ENCODE measurements at places on chromosomes 2 and 18.

DNA sequence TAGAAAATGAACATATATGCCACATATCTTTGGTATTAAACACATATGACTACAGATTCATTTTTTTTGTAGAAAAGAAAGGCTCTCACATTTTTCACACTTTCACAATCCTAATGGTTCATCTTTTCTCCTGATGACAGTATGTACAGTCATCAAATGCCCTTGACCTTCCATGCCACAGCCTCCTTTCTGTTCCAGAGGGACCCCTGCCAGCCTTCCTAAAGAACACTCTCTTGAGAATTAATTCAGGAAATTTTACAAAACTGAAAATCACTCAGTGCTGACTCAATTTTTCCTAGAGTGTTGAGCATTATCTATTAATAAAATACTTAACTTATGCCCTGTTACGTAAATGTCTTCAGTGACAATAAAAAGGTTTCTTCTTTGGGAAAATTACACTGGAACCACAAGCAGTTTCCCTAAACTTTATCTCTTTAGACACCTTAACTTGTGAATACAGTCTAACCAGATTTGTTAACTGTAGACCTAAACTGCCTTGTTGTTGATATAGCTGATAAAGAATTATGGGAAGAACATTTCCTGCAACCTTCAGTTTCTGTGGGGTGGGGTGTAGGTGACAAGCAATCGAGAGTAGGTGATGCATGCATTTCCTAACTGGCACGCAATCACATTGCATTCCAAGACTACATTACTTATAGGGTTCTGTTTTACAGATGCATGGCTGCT lies 15.3 kb upstream of the ACOXL start:
- DNase-seq = no peak

DNA sequence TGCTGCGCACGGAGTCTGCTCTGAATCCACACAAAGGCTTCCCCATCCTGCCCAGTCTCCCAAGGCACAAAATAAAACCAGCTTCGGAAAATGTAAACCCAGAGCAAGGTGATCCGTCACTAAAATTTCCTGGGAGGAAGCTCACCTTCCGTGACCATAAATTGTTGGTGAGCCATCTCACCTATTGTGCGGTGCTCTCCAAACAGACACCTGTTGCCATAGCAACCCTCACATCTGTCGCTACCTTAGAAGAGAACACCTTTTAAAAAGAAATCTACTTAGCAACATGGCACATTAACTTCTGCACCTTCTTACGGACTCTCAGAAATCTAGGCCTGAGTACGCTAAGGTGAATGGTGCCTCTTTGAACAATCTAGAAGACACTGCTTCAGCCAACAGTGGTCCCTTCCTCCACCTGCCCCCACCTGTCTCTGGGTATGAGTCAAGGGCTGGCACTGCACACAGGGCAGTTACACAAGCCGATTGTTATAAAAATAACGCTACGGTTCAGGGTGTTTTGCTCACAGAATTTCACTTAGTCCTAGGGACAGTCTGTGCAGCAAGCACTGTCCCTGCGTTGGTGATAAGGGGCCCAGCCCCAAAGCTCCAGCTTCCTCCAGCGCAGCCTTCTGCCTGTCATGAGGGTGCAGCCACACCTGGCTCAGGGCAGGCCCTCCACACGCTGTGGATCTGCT lies 114.9 kb upstream of the ID2 start:
- no peak for DNase-seq

- no peak for DNase-seq
These were observed 62.7 kb downstream of the ASAP2 start for GRCh38 chr2:9269295-9269694.

DNA sequence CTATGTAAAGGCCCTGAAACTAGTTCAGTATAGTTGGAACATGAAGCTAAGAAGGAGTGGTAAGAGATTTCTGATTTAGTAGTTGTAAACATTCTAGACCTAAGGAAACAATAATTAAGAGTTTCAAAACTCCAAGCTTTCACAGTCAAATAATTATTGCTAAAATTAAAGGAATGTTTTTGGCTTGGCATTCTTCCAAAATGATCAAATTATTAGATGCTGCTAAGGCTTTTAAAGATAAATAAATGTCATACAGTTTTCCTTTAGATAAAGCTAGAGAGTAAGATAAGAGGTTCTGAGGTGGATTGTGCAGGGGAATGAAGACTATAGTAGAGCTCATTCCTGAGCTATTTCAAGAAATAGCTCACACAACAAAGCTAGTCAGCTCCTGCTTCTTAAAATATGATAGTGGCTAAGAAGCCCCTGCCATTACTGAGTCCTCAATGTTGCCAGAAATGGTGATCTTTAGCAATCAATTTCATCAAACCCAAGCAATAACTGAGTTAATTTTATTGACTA lies 45.3 kb downstream of the ZC3H15 start:
- no peak for DNase-seq

DNA sequence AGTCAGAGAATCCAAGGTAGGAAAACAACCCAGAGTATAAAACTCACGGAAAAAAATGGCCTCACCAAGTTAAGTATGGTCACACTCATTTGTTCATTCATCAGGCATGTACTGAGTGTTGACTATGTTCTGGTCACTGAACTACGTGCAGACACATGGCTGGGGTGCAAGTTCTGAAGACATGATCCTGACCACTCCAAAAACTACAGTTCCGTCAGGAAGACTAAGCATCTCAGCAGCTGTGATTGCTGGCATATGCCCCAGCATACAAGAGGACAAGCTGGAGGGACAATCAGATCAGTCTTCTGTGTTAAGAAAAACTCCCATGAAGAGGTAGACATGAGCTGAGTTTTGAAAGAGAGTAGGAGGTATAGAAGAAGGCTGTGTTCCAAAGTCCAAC lies 72.8 kb downstream of the TCF4 start:
- no peak for DNase-seq

DNA sequence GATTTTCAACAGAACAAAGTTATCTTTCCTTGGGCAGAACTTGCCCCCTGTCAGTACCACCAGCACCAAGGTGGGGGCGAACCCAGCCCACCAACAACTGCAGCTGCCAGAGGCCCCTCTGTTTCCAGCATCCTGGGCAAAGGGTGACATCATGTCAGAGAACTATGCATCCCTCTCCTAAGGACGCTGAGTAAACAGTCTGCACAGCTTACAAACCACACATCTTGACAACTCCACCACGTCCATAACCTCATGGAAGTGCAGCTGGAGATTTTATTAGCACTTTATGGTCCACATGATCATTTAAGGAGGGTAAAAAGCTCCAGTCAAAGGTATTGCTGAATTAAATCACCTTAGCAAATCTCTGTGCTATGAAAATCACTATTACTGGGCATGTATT lies 40.4 kb downstream of the PIEZO2 start:
- DNase-seq = no peak

- DNase-seq = no peak
These were observed 14.4 kb upstream of the IGFBP2 start for GRCh38 chr2:216618785-216619184.

- DNase-seq = no peak
These were observed 31.2 kb upstream of the CDKL4 start for GRCh38 chr2:39275016-39275415.

DNA sequence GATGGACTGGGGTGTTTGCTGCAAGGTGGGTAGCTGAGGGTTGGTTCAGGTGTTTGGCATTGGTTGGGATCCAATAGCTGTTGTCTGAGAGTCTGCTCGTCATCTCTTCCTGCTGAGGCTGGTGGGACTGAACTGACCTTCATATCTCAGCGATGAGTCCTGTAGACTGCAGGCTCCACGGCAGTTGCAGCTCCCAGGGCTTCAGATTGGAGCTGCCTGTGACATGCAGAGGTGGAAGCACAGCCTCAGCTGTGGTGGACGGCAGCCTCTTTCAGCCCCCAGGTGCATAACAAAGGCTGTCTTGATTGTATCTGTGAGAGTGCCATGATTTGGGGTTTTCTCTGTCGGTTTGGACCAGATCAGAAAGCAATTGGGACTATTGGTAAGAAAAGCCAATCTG lies 3.9 kb upstream of the IL1R2 start:
- no peak for DNase-seq

DNA sequence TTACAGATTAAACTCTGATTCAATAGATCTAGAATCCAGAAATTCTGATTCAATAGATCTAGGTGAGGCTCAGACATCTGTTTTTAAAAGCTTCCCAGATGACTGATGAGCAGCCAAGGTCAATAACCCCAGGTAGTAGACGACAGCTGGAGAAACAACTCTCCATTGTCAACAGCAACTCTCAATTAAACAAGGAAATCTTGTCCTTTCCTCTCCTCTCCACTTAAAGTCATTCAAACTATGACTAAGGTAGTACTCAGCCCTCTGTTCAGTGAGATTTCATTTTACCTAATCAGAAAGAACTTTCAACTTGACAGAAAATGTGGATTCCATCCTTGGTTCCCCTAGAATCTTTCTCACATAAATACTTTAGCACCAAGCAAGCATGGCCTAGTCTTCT lies 94.6 kb upstream of the SCG2 start:
- DNase-seq = no peak

GRCh38 chr2:39919511-39920306 lies 140.7 kb upstream of the THUMPD2 start:
- no peak for DNase-seq

GRCh38 chr2:233147829-233148167 lies 87.7 kb downstream of the INPP5D start:
- DNase-seq = no peak

DNA sequence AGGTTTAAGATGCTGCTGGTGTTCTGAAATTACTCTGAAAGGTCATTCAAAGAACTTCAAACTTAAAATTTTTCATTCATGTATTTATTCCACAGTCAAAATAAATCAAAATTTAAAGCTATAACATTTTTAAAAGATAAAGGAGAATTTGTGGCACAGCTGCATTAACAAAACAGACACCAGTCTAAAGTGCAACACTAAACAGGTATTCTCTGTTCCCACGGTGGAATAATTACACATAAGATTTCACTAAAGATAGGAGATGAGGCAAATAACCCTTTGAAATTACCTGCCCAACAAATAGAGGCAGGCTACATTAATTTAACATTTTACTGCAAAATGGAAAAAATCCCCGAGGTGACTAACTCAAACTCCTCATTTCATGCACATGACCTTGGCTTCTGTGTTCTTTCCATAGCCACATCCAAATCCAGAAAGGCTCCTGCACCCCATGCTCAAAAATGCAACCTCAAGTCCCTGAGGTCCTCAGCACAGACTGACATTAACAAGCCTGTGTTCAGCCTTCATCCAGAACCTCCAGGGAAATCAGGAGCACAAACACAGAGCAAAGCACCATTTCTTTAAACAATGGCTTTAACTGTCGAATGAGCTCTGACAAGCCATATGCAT lies 10.5 kb downstream of the COX7A2L start:
- no peak for DNase-seq

DNA sequence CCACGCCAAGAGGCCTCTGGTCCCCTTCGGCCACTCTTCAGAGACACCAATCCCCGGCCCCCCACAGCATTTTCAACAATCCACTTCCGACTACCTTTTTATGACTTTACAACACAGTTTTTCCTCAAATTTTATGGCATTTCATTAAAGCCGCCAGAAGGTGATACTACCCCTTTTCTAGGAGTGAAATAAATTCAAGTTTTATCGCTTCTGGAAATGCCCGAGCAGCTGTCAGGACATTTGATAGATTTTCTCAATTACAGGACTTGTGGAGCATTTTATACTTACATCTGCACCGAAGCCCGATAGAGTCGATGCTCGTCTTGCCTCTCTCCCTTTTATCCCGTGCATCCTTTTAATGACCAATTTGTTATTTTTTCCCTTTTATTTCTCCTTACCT lies 108.1 kb upstream of the CREB1 start:
- DNase-seq = peak; percentile 77

- no peak for DNase-seq
These were observed 72.1 kb downstream of the OSBPL6 start for GRCh38 chr2:178266445-178266844.

GRCh38 chr2:144484201-144484948 lies 35.5 kb downstream of the ZEB2 start:
- no peak for DNase-seq

GRCh38 chr2:91442246-91442905 lies 2750.9 kb downstream of the RPIA start:
- peak; percentile 53 for DNase-seq

GRCh38 chr2:239552213-239552926 lies 151.6 kb upstream of the HDAC4 start:
- DNase-seq = no peak

- no peak for DNase-seq
These were observed 50.2 kb downstream of the CDC42EP3 start for GRCh38 chr2:37621199-37621598.

DNA sequence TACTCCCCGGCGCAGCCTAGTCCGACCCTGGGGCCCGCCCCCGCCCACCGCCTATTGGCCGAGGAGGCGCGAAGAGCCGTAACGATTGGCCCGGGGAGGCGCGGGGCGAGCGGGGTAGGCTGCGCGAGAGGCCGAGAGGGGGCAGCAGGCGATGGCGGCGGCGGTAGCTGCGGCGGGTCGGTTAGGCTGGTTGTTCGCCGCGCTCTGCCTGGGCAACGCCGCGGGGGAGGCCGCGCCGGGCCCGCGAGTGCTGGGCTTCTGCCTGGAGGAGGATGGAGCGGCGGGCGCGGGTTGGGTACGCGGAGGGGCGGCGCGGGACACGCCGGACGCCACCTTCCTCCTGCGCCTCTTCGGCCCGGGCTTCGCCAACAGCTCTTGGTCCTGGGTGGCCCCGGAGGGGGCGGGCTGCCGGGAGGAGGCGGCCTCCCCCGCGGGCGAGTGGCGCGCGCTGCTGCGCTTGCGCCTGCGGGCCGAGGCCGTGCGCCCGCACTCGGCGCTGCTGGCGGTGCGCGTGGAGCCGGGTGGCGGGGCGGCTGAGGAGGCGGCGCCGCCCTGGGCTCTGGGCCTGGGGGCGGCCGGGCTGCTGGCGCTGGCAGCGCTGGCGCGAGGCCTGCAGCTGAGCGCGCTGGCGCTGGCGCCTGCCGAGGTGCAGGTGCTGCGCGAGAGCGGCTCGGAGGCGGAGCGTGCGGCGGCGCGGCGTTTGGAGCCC lies at the start of gene CNNM3:
Gene CNNM3 (plus strand): TSS at position 142 of the 709 bp plus-strand sequence. CDS start 10 bp downstream, at position 152.
- DNase-seq = peak; percentile 98

GRCh38 chr2:111157071-111157661 lies 36.5 kb downstream of the BCL2L11 start:
- no peak for DNase-seq

- peak; percentile 93 for DNase-seq
These were observed 84.6 kb downstream of the DNMT3A start for GRCh38 chr2:25257032-25257552.

- DNase-seq = no peak
These were observed 20.2 kb downstream of the MGAT5 start for GRCh38 chr2:134274121-134274520.

DNA sequence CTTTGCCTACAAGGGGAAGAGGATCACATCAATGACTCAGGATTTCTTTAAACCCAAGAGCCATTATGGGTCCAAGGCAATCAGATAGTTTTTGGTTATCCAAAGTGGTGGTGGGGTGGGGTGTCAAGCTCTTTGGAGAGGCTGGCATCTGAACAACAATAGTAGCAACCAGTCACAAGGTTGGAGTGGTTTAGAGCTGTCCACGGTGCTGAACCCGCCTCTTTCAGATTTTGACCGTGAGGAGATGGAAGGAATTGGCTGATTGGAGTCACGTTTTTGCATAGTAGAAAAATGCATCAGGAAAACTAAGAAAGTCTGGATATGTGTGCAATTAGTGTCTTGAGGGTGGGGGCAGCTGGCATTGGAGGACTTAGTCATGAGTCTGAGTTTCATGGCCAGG lies 159.9 kb downstream of the LOXHD1 start:
- DNase-seq = peak; percentile 68

- DNase-seq = peak; percentile 74
These were observed 175.8 kb downstream of the LOXHD1 start for GRCh38 chr18:46481048-46481846.

All from kidney (tissue), 22 donors.